Upper lobe of left lung (tissue), 6 donors: ENCODE measurements at places on chromosomes 1 and 21. TPM values are rescaled to one million over a fixed set of nuclear protein-coding genes. Genes with fewer than 3 reads are reported as not detected.
A peak's percentile ranks its signal among the peaks of the same experiment; 100 is the strongest.

S100A1 gene
- not detected for total RNA-seq

SPATA1 gene
- total RNA-seq = 1.7 TPM

OR10J1 gene
- not detected for total RNA-seq

SNAP47 gene
- 35.3 TPM for total RNA-seq

HIVEP3 gene
- 12.5 TPM for total RNA-seq

- no peaks in the 10 kb centered on the region for H3K36me3 ChIP-seq
- no peak overlapping the region for H3K27ac ChIP-seq
- H3K4me3 ChIP-seq = no peak overlapping the region
Measured at GRCh38 chr1:18344755-18345154, 136.0 kb upstream of the KLHDC7A start.

DNA sequence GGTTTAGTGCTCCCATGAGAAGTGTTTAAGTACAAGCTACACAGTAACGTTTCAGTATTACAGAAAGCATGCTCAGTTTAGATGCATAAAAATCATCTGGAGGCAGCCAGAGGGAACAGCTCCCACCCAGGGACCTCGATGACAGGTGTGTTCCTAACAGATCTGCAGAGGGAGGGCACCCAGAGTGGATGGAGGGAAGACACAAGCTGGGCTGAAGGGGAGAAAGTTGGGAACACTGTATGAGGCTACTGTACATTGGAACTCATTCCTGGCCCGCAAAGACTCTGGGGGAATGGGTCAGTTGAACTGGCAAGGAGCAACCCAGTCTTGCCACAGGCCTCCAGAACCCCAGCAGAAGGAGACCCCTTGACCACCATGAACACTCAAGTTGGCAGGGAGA lies 52.4 kb downstream of the ZP4 start:
- no peak for DNase-seq
- no peaks in the 10 kb centered on the region for H3K4me1 ChIP-seq
- H3K27ac ChIP-seq = no peak overlapping the region
- H3K27me3 ChIP-seq = no peaks in the 10 kb centered on the region

DNA sequence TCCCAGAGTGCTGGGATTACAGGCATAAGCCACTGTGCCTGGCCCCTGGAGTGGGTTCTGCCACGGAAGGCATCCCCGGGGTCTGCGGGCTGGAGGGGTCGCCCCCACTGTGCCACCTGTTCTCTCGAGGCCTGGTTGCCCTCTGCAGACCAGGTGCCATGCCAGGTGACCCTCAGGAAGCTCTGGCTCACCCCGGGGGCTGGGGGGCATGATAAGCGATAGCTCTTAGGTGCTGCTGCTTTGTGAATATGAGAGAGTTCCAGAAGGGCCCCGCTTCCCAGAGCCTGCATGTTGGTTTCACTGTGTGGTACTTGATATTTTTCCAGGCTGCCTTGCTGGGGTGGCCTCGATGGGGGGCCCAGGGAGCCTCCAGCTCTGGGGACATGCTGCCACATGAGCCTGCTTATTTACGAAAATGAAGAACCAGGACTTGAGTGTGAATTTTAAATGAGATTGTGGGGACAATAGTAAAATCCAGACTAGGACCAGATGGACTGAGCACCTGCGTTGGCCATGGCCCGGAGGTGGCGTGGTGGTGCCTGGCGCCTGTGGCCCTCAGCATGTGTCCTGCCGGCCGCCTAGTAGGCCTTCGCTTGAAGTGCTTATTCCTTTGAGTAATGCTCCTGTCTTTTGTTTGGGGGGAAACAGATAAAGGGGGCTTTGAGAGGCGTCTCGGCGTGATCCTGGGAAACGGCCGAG lies 7.3 kb downstream of the SKI start:
- H3K4me3 ChIP-seq = no peak overlapping the region
- no peak for DNase-seq
- H3K27me3 ChIP-seq = no peaks in the 10 kb centered on the region
- H3K36me3 ChIP-seq = no peaks in the 10 kb centered on the region

- DNase-seq = peak; percentile 34
- H3K27ac ChIP-seq = peak overlapping the region; percentile 21
- H3K27me3 ChIP-seq = no peaks in the 10 kb centered on the region
Measured at GRCh38 chr1:55720261-55720660, 505.1 kb upstream of the USP24 start.

DNA sequence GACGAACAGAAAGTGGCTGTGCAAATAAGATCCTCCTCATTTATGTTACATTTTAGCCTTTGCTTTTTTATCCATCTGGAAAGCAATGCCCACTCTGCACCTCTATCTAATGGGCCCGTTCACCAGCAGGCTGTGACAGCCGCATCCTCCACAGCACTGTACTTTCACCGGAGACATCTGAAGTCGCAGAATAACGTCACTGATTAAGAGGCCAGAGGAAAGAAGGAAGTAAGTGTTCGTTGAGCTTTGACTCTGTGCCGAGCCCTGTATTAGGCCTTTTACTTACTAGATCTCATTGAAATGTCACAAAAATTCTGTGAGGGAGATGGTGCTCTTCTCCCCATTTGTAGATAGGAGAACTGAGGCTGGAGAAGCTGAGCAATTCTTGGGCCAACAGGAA lies 62.3 kb downstream of the KAZN start:
- no peaks in the 10 kb centered on the region for H3K27me3 ChIP-seq
- no peaks in the 10 kb centered on the region for H3K4me1 ChIP-seq
- no peaks in the 10 kb centered on the region for H3K36me3 ChIP-seq
- no peak overlapping the region for H3K27ac ChIP-seq

DNA sequence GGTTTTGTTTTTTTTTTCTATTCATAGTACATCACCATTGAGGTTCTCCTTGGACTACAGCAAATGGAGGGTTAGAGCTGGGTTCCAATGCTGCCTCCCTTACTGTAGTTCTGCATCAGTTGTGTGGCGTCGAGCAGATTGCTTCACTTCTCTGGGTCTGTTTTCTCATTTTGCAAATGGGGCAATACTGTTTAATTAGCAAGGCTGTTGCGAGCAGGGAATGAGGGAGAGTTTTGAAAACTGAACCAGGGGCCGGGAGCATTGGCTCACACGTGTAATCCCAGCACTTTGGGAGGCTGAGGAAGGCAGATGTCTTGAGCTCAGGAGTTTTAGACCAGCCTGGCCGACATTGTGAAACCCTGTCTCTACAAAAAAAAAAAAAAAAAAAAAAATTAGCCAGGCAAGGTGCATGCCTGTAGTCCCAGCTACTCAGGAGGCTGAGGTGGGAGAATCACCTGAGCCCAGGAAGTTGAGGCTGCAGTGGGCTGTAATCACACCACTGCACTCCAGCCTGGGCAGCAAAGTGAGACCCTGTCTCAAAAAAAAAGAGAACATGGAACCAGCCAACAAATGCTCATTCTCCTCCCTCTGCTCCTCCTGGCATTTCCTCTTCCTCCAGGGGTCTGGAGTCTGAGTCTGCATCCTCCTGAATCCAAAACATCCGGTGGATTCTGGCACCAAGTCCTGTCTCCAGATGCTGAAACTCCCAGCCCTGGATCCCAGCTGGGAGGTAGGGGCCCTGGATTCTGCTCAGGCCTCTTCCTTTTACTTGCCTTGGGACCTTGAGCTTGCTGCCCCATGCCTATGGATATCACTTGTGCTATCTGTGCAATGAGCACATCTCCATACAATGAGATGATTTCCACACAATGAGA lies 3.7 kb upstream of the PLOD1 start:
- no peak for DNase-seq
- peaks cover 50% of the 10 kb centered on the region for H3K4me1 ChIP-seq
- H3K36me3 ChIP-seq = no peaks in the 10 kb centered on the region
- H3K27me3 ChIP-seq = no peaks in the 10 kb centered on the region
- H3K4me3 ChIP-seq = no peak overlapping the region
- peak overlapping the region; percentile 69 for H3K27ac ChIP-seq

DNA sequence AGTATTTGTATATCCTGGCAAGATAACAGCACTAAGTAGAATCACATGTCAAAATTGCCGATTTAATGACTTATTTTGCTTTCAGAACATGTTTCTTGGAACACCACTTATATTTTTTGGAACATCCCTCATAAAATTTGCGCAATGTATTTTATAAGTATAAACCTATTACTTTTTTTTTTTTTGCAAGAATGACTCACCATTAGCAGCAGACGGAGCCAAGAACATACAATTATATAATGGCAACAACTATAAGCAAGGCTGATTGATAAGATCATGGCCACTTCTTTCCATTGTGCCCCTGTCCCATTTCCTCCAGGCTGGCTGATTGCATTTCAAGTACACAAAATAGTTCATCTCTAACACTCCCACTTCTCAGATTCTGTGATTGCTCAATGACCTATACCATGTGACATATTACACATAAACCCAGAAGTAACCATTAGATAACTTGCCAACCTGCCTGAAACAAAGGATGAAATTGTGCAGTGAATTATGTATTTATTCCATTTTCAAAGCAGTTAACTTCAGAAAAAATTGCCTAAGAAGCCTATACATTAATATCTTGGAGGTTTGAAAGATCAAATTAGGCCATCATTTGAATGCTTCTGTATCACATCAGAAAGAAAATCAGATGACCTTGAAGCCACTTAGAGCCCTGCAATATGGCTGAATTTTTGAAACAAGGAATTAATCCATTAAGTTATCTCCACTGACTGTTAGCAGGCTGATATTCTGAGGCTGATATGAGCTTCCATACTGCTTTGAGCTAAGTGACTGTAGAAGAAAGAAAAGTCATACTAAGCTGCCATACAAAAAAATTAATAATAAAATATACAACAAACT lies 77.8 kb upstream of the PRMT6 start:
- H3K4me3 ChIP-seq = no peak overlapping the region
- H3K27ac ChIP-seq = no peak overlapping the region
- DNase-seq = no peak
- H3K4me1 ChIP-seq = no peaks in the 10 kb centered on the region
- no peaks in the 10 kb centered on the region for H3K36me3 ChIP-seq

DNA sequence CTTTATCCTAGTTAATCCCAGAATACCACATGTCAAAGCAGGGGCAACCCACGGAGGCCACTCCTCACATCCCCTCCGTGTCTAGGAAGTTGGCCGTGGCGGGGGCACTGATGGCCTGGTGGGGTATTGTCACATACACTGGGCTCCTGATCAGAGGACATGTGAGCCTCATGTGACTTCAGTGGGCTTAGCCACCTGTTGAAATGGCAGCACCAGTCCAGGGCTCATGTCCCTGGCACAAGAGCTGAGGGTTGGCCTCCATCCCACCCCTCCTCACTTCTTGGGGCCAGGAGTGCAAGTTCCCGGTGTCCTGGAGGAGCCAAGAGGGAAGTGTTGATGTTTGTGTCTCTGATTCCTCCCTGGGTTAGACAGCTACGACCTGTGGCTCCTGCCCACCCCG lies 313.4 kb downstream of the CAMTA1 start:
- H3K4me1 ChIP-seq = no peaks in the 10 kb centered on the region
- DNase-seq = no peak
- H3K27me3 ChIP-seq = no peaks in the 10 kb centered on the region
- no peak overlapping the region for H3K4me3 ChIP-seq
- no peaks in the 10 kb centered on the region for H3K36me3 ChIP-seq

- no peaks in the 10 kb centered on the region for H3K4me1 ChIP-seq
- H3K27me3 ChIP-seq = no peaks in the 10 kb centered on the region
- DNase-seq = no peak
- H3K27ac ChIP-seq = no peak overlapping the region
- no peaks in the 10 kb centered on the region for H3K36me3 ChIP-seq
Measured at GRCh38 chr1:222347627-222348026, 200.3 kb downstream of the HHIPL2 start.

- H3K27ac ChIP-seq = no peak overlapping the region
- no peaks in the 10 kb centered on the region for H3K36me3 ChIP-seq
- peaks cover 9% of the 10 kb centered on the region for H3K4me1 ChIP-seq
Measured at GRCh38 chr1:243482141-243483022, 226.5 kb downstream of the SDCCAG8 start.

- H3K27ac ChIP-seq = peak overlapping the region; percentile 30
- H3K4me1 ChIP-seq = no peaks in the 10 kb centered on the region
- no peak overlapping the region for H3K4me3 ChIP-seq
- DNase-seq = no peak
Measured at GRCh38 chr1:158930504-158930903, 848 bp upstream of the PYHIN1 start.

DNA sequence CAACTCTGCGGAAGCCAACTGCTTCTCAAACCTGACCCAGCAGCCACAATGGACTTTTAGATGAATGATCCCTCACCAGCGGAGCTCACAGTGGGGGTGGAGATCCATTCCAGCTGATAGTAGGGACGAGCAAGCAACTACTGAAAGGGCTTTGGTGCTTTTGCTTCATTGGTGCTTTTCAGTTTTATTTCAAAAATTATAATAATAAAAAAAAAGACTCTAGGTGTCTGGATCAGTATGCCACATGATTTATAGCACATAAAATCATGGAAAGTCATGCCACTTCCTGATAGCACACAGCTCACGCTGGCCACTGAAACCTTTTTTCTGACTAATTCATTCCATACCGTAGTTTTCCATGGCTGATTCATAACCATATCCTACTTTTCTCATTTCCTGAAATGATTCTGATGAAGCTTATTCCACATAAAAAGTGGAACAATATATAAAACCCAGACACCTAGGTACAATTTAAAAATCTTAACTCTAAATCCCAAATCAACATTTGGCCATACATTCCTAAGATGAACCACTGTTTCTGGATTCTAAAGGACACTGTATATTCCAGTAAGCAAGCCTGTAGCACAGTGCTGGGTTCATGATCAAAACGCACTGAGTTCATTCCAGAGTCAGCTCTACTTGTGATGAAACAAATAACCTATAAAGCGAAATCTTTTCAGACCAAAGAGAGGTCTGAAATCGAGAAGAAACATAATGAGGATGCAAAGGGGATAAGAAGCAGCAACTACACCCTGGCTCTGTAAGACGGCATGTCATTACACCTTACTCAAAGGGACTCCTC lies 41.3 kb upstream of the KCNE1 start:
- no peak overlapping the region for H3K27ac ChIP-seq
- H3K4me3 ChIP-seq = no peak overlapping the region
- H3K27me3 ChIP-seq = no peaks in the 10 kb centered on the region

DNA sequence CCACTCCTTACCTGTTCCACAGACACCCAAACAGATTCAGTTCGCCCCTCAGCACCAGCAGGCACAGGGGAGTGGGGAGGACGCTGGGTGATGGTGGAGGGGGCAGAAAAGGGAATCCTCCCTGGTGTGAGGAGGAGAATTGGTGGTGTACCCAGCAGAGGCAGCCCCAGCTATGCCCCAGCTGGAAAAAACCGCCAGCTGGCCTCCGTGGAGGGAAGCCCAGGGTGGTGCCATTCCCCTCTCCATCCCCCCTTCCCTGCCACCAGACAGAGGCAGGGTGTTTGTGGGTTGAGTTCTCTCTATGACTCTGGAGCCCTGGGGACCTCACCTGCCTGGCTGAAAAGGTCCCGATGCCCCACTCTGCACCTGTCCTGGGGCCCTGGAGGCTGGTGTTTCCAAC lies 27.9 kb downstream of the OPTC start:
- no peaks in the 10 kb centered on the region for H3K4me1 ChIP-seq
- no peak overlapping the region for H3K4me3 ChIP-seq
- no peak overlapping the region for H3K27ac ChIP-seq
- no peaks in the 10 kb centered on the region for H3K27me3 ChIP-seq
- no peaks in the 10 kb centered on the region for H3K36me3 ChIP-seq

DNA sequence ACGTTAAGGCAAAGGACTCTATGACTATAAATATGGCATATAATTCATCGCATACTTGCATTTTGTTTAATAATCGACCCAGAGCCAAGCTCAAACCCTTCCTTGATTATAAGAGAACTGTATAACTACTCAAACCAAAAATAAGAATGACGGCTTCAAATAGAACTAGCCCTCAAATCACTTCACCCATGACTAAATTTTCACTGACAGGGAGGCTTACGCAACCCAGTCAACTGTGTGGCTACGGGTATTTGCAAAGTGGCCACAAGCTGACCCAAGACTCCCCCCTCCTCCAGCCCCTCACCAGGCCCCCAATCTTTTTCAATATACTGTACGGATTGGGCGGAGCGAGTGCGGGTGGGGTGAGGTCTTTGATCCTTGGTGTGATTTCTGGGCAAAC lies 268.3 kb downstream of the ASTN1 start:
- no peak for DNase-seq
- no peaks in the 10 kb centered on the region for H3K27me3 ChIP-seq
- peaks cover 2% of the 10 kb centered on the region for H3K36me3 ChIP-seq
- no peak overlapping the region for H3K4me3 ChIP-seq
- H3K4me1 ChIP-seq = peaks cover 4% of the 10 kb centered on the region
